ENCODE measurements at places on chromosomes 4 and X.

- no peak for DNase-seq
These were observed 51.2 kb upstream of the SHISA3 start for GRCh38 chr4:42345962-42346544.

DNA sequence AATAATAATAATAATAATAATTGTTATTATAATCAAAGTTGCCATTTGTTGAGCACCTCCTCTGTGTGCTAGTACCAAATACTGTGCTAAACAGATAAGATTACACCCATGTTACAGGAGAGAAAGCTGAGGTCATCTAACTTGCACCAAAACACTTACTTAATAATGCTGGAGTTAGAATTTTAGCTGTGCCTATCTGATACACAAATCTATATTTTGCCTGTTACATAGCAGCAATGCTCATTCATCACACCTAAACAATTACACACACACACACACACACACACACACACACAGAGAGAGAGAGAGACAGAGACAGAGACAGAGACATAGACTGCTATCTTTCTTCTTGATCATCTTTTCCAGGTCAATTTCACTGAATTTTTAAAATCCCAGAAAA lies 170.9 kb upstream of the KLF3 start:
- DNase-seq, result no peak

GRCh38 chr4:176066757-176067156 lies 1.1 kb downstream of the WDR17 start:
- no peak for DNase-seq

GRCh38 chr4:152534541-152535359 lies 1.1 kb downstream of the FBXW7 start:
- DNase-seq, result no peak

DNA sequence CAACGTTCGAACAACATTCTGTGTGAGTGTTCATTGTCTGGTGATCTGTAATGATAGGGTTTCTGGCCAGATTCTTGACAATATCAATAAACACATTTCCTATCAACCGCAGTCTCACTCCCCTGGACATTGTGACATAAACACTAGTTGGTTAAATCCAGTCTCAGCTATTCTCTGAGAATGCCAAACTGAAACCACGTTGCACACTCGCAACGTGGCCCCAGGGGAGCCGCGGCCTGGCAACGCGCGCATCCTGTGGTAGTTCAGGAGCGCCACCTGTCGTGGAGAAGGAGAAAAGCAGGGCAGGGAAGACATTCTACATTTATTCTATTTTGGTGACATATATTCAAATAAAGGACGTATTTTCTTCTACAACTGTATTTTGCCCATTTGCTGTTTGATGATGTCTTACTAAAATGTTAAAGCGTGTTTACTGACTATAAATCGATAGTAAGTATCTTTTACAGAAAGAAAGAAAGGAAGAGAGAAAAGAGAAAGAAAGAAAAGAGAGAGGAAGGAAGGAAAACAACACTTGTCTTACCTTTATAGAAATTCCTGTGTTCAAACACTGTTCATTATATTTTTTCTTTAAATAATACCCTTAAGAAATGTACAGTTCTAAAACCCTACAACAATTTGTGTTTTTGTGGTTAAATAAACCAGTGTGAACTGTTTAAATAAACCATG lies 738.3 kb upstream of the FRG1 start:
- DNase-seq, result no peak

- DNase-seq, result no peak
These were observed 575.9 kb downstream of the MID1IP1 start for GRCh38 chrX:39377157-39377556.

GRCh38 chr4:186170966-186171365 lies 20.4 kb upstream of the CYP4V2 start:
- DNase-seq, result no peak

DNA sequence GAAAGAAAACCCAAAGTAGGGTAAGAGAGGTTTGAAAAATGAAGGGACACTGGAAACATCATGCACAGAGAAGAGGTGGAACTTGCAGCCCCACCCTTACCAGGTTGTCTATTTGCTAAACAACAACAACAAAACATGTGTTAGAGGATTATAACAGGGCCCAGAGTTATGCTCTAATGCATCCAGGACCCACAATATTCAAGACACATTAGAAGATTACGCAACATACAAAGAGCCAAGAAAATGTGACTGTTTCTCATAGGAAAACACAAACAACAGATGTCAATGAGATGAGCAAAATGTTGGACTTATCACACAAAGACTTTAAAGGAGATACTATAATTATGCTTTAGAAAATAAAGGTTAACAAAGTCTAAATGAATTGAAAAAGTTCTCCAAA lies 128.5 kb downstream of the LRBA start:
- no peak for DNase-seq

GRCh38 chrX:123361371-123361770 lies 177.3 kb downstream of the GRIA3 start:
- DNase-seq, result no peak

GRCh38 chr4:169037506-169037905 lies 27.5 kb upstream of the CBR4 start:
- no peak for DNase-seq
